Inflammatory macrophage treated with lipopolysaccharide for 1 hour (primary cell): ENCODE measurements at places on chromosomes 3 and 15.

- DNase-seq: no peak
Measured at GRCh38 chr3:170040418-170040817, 2.6 kb downstream of the GPR160 start.

GRCh38 chr15:68725736-68726135 lies 95.0 kb downstream of the ANP32A start:
- peak; percentile 46 for DNase-seq

- DNase-seq: no peak
Measured at GRCh38 chr3:70554170-70554569, 241.7 kb upstream of the MDFIC2 start.

- no peak for DNase-seq
Measured at GRCh38 chr15:29622637-29623036, 199.6 kb downstream of the TJP1 start.

GRCh38 chr15:66654739-66655375 lies 47.2 kb upstream of the SMAD6 start:
- DNase-seq: no peak

- DNase-seq: no peak
Measured at GRCh38 chr3:127764841-127765362, 57.4 kb downstream of the MGLL start.

DNA sequence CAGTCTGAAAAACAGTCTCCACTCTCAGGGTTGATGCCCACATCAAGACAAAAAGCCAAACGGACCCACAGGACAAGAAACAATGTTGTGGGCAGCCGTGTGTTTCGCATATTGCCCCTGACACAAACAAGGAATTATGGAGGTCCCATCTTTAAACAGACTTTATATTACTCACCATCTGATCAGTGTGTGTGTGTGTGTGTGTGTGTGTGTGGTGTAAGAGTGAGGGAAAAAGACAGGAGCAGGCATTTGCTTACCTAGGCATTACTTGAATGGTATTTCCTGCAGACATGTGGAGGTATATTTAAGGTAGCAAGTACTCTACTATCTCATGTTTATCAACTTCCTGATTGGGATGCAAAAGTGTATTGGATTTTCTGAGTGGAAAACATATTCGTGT lies 136.3 kb downstream of the TMCO5A start:
- no peak for DNase-seq

GRCh38 chr3:79199966-79200365 lies 567.8 kb downstream of the ROBO1 start:
- DNase-seq: no peak

GRCh38 chr3:53579636-53580035 lies 85.2 kb downstream of the CACNA1D start:
- DNase-seq: no peak

- no peak for DNase-seq
Measured at GRCh38 chr3:71010726-71011455, 572.6 kb downstream of the FOXP1 start.

GRCh38 chr3:70501561-70501960 lies 189.1 kb upstream of the MDFIC2 start:
- DNase-seq: no peak

DNA sequence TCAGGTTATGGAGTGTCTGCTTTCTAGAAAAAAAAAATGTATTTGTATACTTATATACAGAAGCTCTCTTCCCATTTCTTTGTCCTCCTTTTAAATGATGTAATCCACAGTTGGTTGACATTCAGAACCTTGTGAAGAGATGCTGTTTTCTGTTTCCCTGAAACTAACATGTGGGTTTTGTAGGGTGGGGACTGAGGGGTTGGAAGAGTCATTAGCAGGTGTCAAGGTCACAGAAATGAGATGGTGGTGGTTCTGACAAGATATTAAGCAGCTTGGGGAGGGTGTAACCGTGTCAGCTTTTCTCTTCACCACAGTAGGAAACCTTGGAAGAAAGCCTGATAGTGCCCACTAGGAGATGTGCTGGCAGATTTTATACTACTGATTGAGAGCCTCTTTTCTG lies 2.4 kb downstream of the RASA2 start:
- DNase-seq: no peak

DNA sequence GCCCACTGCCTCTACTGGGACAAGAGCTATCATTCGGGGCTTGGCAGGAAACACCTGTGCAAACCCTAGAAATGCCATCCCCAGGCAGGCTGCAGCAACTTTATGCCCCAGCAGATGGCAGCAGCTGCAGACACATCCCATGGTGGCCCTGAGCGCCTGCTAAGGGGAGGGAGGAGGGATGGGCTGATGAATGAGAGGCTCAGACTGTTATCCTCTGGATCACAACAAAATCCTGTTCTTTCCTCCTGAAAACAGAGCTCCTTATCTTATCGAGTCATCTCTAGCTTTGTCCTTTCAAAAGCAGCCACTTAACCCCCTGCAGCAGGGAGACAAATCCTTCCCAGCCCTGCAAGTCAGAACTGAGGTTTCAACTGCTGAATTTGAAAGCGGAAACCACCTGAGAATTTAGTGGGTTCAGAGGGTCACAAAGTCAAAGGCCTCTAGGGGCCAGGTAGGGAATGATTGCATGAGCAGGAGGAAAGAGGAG lies 90.6 kb upstream of the PROK2 start:
- peak; percentile 55 for DNase-seq

DNA sequence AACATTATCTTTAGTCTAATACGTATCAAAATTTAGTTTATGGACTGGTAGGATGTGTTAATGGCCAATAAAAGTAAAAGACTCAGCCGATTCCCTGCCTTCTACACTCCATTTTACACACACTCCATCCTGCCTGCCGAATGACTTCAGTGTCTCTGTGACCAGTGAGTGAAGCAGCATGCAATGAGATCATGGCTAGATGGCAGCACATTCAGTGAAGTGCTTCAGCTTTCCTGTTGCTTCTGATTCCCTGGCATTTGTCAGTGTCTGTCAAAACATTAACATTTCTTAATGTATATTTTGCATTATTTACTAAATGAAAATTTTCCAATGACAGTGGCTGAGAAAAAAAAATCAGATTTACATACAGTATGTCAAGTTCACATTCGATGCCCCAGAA lies 412.0 kb downstream of the FHIT start:
- no peak for DNase-seq

- no peak for DNase-seq
Measured at GRCh38 chr3:176663387-176663786, 533.9 kb downstream of the TBL1XR1 start.

DNA sequence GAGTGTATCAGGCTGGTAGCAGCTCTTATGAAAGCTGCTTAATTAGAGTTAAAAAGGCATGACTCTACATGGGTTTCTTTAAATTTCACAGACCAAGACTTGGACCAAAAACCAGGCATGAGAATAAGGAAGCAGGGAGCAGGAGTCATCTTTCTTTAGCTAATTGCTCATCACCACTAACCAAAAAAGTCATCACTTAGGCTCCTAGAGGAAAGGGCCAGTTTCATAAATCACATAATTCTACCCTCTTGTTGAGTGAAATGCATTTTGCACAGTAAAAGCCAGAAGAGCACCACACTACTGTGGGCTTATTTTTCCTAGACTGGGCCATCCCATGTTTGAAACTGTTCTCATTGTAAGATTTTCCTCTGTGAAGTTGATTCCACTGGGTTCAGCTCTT lies 175.6 kb downstream of the GREM1 start:
- no peak for DNase-seq

DNA sequence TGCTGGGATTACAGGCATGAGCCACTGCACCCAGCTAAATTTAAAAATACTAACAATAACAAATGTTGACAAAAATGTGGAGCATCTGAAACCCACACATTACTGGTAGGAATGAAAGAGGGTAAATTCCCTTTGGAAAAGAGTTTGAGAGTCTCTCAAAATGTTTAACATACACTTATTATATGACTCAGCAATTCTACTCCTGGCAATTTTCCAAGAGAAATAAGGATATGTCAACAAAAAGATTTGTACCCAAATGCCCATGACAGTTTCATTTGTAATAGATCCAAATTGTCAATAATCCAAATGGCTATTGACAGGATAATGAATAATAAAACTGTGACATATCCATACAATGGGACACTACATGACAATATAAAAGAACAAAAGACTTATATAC lies 9.0 kb downstream of the HCLS1 start:
- DNase-seq: peak; percentile 8

GRCh38 chr3:36734742-36735141 lies 29.6 kb downstream of the DCLK3 start:
- peak; percentile 22 for DNase-seq

DNA sequence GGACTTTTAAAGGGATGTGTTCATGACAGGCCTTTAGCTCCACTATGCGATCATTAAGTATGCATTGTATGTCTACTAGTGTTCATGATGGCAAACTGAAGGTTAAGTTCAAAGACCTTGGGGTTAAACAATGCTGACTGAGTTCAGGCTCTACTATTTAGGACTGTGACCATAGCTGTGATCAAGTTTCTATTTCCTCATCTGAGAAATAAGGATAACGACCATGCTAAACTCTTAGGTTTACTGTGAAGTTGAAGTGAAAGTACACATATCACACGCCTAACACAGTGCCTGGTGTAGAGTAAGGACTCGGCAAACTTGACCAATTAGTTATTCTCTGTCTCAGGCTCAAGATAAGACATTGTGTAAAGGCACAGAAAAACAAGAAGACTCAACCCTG lies 243.2 kb downstream of the MBNL1 start:
- DNase-seq: no peak

GRCh38 chr3:2097641-2098191 lies 950 bp upstream of the CNTN4 start:
- no peak for DNase-seq

DNA sequence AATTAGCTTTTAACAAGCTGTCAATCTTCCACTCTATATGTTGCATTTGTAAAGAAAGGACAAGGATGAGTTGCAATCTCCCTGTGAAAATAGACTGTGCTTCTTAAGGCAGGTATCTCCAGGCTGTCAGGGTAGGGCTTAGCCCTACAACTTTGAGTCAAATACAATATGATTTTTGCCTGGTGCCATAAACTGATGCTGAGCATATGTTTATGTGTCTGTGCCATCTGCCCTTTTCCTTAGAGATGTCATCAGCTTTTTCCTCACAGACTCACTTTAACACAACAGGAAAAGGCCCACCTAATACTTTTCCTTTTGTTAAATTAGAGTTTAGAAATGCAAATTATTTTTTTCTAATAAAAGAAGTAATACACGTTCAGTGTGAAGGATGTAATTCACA lies 548.3 kb downstream of the NLGN1 start:
- no peak for DNase-seq

DNA sequence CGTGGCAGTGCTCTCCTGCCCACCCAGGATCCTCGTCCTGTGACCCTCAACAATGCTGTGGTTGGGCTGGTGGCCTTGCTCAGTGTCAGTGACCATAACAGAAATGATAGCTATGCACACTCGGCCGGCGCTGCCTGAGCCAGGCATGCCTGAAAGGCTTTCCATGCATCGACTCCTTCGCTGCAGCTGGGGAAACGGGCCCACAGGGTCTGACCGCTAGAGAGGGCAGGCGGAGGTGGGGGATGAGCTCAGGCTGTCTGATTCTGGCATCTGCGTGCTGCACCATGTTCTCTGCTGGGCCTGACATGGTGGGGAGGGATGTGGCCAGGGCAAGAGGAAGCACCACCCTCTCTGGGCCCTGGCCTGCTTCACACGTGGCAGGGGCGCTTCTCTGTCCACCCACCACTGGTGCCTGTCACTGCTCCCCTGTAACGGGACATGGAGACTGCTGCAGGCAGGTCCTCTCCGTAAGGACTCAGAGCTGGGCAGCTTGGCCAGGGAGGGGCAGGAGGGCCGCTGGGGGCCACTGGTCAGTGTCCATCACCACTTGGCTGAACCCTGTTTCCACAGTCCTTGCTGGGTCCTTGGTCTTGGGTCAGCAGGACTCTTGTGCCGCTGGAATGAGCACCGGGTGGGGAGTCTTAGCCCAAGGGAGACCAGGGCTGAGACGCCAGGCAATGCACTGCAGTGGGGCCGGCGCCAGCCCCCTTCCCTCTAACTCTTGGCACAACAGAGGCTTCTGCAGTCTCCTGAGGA lies 64.1 kb upstream of the RPL32 start:
- DNase-seq: no peak

GRCh38 chr3:176430244-176431037 lies 766.8 kb downstream of the TBL1XR1 start:
- DNase-seq: no peak

GRCh38 chr3:65728138-65728537 lies 310.6 kb downstream of the MAGI1 start:
- no peak for DNase-seq

- DNase-seq: no peak
Measured at GRCh38 chr3:24202071-24202470, 257.0 kb downstream of the NR1D2 start.

- no peak for DNase-seq
Measured at GRCh38 chr15:61680260-61681037, 379.8 kb downstream of the VPS13C start.

DNA sequence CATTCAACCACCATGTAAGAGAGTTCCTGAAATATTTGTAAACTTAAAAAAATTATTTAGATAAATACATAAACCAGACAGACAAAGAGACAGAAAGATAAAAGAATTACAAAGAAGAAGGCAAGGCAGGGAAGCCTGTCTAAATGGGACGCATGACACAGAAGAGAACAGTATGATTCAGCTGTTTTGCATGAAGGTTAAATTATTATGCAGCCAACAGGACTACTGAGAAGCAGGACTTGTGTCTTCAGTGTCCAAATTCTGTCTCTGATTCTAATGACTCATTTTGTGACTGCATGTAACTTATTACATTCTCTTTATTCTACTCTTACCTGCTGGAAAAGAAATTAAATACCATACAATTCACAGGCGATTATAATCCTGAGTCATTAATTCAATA lies 340.4 kb upstream of the KCNMB2 start:
- DNase-seq: no peak

GRCh38 chr3:126026277-126026751 lies 57.3 kb downstream of the ROPN1B start:
- DNase-seq: no peak

DNA sequence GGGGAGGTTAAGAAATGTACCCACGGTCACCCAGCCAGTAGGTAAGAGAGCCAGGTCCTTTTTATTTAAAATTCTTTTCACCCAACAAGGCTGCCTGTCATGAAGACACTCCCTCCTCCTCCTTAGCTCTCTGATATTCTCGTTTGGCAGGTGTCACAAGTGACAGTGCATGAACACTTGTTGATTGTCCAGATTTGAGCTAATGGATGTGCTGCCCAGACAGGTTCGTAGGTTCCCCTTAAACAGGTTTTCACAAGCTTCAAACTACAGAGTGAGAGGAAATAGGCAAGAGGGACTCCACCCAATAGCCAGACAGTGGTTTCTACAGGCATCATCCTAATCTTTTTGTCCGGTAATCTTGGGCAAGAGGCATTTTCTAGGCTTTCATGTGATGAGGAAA lies 32.2 kb downstream of the ATP13A4 start:
- DNase-seq: no peak

- no peak for DNase-seq
Measured at GRCh38 chr3:127518456-127519081, 72.0 kb downstream of the TPRA1 start.

- no peak for DNase-seq
Measured at GRCh38 chr15:80380154-80380553, 24.0 kb upstream of the ARNT2 start.

DNA sequence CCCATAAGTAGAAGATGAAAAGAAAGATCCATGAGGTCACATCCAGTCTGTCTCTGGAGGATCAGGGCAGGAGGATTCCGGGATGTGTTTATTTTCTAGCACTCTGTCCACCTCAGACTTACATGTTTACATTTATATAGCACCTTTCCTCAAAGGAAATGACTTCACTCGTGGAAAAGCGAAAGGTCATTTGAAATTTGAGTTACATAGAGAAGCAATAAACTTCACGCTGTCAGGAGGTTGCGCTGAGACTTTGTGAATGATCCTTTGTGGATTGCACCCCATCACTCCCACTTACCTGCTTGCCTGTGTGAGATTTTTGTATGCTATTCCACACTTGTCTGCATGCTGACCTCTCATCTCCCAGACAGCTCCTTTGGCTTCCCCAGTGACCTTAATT lies 540.5 kb downstream of the AGBL1 start:
- DNase-seq: no peak
